ENCODE measurements at places on chromosomes 7 and 10.
A peak's percentile ranks its signal among the peaks of the same experiment; 100 is the strongest.

- DNase-seq, result peak; percentile 44
Observed at GRCh38 chr7:28953633-28954032, 4.5 kb downstream of the TRIL start.

GRCh38 chr7:157444011-157444842, 107.4 kb downstream of the DNAJB6 start:
- no peak for DNase-seq

DNA sequence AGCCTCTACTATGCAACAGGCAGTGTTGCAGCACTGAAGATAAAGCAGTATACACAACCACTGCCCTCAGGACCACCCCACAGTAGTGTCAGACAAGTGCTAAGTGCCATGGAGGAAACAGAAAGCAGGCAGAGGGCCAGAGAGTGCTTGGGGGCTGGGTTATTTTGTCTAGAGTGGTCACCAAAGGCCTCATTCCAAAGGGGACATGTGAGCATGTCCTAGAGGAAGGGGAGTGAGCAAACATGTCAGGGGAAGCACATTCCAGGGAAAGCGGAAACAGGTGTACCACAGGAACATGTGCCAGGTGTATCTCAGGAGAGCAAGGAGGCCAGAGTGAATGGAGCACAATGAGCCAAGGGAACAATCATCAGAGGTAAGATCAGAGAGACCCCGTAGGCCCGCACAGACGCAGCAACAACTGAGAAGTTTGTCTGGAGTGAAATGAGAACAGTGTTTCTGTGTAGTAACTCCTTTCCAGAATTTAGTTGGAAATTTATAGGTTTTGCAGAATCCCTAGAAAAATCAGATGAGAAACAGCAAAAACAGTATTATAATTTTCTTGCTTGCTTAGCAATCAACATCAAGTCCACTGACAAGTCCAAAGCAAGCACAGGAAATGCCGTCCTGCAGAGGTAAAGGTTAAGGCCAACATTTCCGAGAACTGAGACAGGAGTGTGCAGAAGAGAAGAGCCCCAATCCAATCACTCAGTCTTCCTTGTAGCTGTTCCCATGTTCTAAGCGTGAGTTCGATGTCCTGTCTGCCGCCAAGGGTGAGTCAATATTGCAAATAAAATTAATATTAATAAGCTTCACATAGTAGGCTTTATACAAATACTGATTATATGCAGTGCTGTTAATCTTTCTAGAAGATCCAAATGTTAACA, 67.3 kb downstream of the SGMS1 start:
- no peak for DNase-seq

DNA sequence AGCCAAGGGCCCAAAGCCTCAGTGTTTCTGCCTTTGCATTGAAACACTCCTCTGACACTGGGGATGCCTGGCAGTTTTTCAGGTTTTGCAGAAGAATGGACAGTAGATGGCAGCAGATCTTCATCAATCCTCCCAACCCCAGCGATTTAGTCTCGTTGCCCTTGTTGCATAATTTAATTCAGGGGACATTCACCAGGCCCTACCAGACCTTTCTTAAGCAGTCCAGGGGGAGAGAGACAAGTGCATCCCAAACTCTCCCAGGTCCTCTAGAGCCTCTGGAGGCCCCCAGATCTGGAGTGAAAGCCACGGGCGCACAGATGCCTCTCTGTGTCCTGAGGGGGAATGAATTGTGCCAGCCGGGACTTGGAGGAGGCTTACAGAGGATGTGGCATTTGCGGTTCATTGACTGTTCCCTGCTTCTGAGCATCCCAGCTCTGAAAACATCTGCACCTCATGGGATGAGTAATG, 29.6 kb downstream of the MINDY4 start:
- DNase-seq, result peak; percentile 81

GRCh38 chr10:31647861-31648260, 280.8 kb downstream of the ARHGAP12 start:
- peak; percentile 35 for DNase-seq

DNA sequence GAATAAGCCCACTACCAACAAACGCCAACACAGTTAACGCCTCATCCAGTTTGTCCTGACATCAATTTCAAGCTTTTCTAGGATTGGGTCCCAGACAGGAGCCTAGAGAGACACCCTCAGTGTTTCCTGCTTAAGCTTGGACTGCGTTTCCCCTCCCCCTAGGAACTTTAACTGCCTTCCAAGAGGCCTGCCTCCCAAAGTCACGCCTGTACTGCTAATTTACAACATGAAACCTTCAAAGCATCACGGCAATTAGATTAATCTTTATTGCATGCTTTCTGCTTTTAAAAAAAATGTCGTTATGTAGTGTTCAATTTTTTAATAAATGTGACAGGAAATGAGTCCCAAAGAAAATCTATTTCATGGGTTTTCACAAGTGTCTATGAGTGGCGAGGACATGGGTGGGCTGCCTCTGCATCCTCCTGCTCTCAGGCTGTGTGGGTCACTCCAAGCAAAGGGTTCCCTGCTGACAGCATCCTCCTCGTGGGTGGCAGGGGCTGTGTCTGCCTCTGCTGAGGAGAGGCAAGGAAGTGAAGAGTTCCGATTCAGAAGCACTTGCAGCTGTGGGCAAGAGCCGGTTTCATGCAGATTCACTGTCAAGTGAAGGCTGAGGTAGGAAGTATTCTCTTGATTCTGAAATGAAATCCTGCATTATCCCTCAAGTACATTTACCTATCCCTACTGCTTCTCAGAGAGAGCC, 193.0 kb upstream of the KMT2E start:
- no peak for DNase-seq

DNA sequence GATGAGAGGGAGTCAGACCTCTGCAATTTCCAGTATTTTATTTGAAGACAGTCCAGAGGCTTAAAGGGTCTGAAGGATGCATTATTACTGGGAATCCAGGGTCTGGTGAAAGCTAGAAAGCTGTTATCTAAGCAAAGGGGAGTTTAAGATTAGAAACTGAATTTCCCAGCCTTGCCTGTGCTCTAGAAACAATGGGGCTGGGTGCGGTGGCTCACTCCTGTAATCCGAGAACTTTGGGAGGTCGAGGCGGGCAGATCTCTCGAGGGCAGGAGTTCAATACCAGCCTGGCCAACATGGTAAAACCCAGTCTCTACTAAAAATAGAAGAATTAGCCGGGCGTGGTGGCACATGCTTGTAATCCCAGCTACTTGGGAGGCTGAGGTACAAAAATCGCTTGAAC, 71.5 kb upstream of the ANLN start:
- DNase-seq, result no peak

DNA sequence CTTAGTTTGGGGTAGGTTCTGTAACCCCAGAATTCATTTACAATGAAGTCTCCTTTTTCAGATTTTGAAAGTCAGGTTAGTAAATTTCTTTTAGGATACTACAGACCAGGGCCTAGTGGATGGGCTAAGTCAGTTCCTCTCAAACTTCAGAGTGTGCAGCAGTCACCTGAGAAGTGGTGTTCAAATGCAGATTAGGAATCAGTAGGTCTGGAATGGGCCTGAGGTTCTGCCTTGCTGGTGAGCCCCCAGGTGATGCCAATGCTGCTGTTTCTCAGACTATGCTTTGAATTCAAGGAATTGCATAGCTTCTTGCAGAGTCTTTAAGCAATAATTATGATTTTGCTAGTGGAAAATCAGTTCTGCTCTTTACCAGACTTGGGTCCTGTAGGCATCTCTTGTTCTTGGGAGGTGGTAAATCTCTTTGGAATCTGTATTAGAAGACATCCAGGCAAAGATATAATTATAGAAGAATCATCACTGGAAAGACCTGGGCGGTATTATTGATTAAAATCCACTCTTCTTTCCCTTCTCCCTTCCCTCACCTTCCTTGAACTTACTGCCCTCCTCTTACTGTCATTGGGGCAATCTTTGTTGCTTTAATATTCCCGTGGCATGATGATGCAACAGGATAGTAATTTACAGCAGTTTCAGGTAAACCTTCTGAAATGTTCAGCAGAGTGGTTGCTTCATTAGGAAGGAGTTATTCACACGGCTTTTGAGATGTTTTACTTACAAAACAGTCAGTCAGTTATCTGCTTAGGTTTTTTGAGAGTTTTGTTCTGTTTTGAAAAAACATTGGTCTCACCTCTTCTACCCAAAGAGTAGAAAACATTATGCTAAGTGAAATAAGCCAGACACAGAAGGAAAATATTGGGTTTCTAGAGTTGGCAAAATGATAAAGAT, 87.2 kb downstream of the NRF1 start:
- no peak for DNase-seq
